ENCODE measurements at places on chromosomes 6 and 20.

- peak; percentile 37 for DNase-seq
Measured at GRCh38 chr6:30914854-30915590, 984 bp downstream of the VARS2 start.

DNA sequence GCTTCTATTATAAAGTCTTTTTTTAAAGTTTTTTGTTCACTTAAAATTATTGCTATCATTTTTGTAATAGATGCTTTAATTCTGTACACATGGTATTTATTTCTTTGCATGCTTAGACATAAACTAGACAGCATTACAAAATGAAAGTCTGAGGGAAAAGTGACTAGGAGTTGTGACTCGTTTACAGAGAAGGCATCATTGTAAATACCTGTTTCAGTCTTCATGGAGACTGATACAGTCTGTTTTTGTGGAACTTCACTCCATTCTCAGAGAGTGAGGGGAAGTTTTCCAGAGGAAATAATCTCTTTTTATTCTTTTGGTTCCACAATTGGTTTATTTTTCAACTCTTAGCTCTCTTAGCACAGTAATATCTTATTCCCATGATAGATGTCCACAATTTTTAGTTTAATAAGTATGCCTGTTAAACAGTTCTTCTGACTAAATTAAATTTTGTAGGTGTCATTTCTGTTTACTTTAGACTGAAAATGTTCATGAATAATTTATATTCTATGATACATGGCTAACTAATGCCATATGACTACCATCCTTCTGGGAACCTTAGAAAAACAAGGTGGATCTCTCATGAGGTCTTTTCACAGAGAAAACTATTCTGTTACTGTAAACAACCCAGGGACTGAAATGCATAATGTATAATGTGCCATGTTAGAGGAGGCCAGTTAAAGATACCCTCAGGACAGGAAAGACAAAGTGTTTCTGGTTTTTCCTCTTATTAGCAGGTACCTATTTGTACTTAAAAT, 69.2 kb downstream of the MYO6 start:
- DNase-seq = peak; percentile 43

DNA sequence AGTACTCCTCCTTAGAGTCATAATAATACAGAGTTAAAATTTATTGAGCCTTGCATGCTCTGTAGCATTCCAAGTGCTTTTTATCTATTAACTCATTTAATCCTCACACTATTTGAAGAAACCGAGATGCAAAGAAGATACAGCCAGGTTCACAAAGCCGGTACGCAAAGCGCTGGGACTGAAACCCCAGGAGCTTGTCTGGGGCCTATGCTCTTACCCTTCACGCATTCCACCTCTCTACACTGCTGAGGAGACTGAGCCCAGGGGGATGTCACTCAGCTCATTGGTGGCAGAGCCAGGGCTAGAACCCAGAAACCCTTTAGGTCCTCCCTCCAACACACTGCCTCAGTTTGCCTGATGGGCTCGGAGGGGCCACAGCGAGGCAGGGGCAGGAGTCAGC, 19.7 kb upstream of the MRPS18A start:
- no peak for DNase-seq

DNA sequence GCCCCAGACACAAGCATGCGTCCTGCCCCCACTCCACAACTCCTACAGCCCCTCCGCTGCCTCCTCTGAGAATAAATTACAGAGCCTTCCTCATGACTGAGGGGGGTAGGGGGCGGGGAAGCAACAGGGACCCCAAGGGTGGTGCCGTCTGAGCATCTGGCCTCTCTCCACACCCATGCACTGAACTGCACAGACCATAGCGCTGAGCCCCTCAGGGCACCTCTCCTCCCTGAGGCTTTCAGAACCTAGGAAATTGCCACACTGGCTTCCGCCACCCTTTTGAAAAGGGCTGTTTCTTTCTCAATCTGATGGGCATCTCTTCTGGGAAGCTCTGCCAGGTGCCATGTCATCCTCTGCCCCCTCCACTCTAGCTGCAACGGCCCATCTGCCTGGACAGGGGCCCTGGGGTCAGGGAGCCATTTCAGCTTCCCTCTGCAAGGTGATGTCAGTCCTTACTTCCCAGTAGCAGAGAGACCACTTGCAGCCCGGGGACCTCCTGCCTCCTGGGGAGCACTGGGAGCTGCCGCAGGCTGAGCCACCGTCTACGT, 2.5 kb downstream of the CST7 start:
- peak; percentile 81 for DNase-seq

GRCh38 chr6:156807028-156807427, 29.9 kb downstream of the ARID1B start:
- no peak for DNase-seq

DNA sequence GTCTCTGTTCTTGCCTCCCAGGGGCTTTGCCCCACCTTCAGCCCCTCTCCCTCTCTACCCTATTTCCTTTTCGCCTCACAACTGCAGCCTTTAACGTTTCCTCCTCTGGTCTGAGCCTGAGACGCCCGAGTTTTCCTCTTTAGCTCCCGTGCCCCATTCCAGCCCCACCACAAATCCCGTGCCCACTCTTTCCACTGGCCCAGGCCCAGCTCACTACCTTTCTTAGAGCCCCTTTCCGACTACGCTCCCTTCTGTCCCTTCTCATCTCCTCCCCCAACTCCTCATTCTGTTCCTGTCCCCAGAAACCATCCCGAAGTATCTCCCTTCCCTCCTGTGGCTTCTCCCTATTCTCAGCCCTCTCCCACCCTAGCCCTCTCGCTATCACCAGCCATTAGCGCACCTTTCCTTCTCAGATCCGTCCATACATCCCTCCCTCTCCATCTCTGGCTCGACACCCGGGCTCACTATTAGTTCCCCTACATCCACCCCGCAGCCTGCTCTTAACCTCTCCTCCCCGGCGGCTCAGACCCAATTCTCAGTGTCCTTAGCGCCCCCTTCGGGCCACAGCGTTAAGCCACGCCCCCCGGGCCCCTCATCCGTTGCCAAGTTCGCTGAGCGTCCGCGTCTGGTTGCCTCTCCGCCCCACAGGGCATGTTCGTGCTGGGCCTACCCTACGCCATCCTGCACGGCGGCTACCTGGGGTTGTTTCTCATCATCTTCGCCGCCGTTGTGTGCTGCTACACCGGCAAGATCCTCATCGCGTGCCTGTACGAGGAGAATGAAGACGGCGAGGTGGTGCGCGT, 2.7 kb downstream of the SLC32A1 start:
- DNase-seq = peak; percentile 4

GRCh38 chr6:127146932-127147331, 28.5 kb downstream of the RSPO3 start:
- no peak for DNase-seq

GRCh38 chr6:34673064-34673463, 23.5 kb downstream of the ILRUN start:
- DNase-seq = no peak

GRCh38 chr20:46299078-46299477, 9.2 kb downstream of the CDH22 start:
- DNase-seq = no peak

DNA sequence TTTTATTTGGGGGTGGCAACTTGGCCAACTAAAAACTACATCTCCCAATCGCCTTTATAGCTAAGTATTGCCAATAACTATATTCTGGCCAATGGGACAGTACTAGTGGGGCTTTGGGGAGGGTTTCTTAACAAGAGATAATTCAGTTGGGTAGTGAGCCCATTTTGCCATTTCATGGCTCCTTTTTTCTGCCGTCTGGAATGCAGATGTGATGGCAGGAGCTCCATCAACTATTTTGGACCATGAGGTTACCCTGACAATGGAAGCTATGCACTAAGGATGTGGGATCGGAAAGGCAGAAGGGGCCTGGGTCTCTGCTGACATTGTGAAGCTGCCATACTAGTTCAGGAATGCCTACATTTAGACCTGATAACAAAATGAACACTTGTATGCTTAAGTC, 67.0 kb upstream of the FOXC1 start:
- DNase-seq = no peak

- DNase-seq = peak; percentile 39
Measured at GRCh38 chr6:118665011-118665410, 13.6 kb upstream of the CEP85L start.

DNA sequence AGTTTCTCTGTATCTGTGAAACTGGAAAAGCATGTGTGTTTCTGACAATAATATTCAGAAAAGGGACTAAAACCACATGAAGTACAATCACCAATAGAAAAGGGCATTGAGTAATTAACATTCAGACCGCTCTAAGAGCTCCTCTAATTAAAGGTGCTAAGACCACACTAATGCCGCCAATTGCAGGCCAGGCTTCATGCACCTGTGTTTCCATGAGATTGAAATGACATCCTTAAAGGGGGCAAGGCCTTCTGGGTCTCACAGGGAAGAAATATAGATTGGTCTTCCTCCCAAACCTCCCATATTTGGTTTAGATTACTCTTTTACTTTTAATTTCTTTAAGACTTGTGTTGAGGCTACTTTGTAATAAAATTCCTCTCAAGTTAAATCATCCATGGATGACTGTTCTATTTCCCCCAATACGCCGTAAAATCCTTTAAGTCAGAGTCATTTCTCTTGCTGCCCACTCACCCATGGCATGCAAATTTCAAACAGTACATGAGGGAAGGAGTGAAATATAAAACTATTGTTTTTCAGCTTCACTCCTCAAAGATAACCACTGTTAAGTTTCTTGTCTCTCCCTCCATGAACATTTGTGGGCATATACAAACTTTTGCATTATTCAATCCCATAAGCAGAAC, 110.6 kb downstream of the UBE3D start:
- no peak for DNase-seq

GRCh38 chr20:33076662-33077372, 2.6 kb upstream of the BPIFB4 start:
- no peak for DNase-seq

DNA sequence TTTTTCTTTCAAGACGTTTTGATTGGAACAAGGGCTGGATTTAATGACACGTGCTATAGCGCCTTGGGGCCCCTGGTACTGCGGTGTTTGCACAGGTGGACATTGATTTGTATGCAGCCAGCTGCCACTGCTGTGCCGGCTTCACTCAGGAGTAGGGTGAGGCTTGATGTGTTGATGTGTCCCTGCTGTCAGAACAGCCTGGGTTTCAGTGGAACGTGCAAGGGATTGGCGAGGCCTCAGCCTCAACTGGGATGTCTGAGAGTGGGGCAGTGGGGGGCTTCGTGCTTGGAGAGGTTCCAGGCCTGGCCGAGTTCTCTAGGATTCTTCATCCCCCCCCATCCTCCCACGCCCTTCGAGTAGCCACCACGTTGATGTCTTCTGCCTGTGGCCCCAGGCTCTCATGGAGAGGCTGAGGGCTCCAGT, 23.0 kb downstream of the PYGB start:
- DNase-seq = peak; percentile 96

- no peak for DNase-seq
Measured at GRCh38 chr6:167115054-167115453, 7.8 kb upstream of the CCR6 start.

- no peak for DNase-seq
Measured at GRCh38 chr20:61030130-61030529, 221.9 kb upstream of the CDH4 start.

GRCh38 chr6:30319146-30319835, 7.4 kb upstream of the TRIM39 start:
- no peak for DNase-seq

GRCh38 chr20:59802018-59802417, 131.4 kb downstream of the SYCP2 start:
- no peak for DNase-seq

- DNase-seq = no peak
Measured at GRCh38 chr6:130945401-130945919, 117.6 kb downstream of the EPB41L2 start.

DNA sequence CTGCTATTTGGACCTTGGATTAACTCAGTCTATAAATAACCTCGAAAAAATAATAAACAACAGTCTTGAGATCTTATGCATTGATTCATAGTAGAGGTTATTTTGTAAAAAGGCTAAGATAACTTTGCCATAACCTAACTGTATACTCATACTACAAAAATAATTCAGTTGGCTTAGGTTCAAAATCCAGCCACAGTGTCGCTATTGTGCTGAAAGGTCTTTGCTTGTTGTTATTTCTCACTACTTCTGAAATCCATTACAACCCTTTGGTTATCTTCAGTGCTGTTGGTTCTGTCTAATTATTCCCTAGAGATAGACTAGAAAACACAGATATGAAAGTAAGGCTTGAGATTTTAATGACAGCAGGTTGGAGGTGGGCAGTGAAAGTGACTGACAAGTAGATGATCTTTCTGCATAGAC, 74.4 kb downstream of the MKKS start:
- DNase-seq = no peak

- no peak for DNase-seq
Measured at GRCh38 chr20:61570646-61571195, 318.7 kb downstream of the CDH4 start.

GRCh38 chr6:152977556-152977955, 5.3 kb downstream of the FBXO5 start:
- no peak for DNase-seq

DNA sequence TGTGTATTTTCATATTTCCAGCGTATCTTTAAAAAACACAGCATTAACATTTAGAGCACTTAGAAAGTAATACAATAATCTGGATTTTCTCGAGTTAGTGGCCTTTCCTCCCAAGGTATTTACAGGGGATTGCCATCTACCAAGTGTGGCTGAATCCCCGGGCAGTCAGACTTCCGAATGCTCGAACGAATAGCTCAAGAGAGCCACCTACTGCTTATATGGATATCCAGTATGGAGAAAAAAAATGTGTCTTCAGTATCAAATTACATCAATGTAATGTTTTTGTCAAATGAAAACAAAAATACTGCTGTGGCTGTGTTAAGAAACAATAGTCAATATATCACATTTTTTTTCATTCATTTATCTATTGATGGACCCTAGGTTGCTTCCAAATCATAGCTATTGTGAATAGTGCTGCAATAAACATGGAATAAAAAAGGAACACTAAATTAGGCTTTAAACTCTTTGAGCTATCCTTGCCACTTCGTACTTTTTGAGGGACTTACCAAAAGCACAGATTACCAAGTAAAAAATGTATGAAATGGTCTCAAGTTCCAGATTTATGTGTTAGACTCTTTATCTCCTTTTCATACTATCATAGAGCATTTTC, 654.5 kb upstream of the PTCHD4 start:
- peak; percentile 89 for DNase-seq

DNA sequence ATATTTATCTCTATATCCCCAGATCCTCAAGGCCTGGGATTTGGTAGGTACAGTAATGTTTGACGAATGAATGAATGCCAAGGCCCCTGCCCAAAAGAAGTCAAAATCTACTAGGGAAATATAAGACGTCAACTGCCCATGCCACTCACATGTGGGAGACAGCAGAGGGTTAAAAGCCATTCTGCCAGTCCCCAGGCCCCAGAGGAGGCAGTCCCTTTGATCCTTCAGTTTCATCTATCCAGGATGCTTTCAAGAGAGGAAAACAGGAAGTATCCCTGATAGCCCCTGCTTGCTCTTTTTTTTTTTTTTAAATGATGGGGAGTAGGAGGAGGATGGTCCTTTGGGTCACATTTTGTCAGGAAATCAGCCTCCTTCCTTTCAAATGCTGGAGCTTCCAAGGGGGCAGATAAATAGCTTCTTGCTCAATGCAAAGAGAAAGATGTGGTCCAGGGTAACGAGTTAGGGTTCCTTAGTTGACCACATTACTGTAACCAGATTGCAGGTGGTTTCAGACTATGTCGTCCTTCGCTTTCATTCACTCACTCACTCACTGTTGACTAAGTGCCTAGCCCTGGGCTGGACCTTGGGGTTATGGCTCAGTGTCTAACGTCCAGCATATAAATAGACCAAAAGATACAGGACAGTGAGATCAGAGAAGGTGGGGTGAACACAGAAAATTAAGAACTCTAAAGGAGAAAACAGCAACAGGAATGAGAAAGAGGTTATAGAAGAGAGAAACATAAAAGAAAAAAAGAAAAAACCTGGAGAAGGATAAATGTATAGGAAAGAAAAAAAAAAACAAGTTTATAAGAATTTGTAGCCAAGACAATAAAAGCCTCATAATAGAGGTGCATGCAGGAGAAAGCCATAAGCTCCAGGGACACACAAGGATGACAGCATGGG, 64.6 kb upstream of the PIM1 start:
- peak; percentile 44 for DNase-seq

All from NCI-H69 (cell line).